ENCODE measurements at places on chromosomes 3 and 15. TPM values are rescaled to one million over a fixed set of nuclear protein-coding genes. Genes with fewer than 3 reads are reported as not detected.
A peak's percentile ranks its signal among the peaks of the same experiment; 100 is the strongest.

DNA sequence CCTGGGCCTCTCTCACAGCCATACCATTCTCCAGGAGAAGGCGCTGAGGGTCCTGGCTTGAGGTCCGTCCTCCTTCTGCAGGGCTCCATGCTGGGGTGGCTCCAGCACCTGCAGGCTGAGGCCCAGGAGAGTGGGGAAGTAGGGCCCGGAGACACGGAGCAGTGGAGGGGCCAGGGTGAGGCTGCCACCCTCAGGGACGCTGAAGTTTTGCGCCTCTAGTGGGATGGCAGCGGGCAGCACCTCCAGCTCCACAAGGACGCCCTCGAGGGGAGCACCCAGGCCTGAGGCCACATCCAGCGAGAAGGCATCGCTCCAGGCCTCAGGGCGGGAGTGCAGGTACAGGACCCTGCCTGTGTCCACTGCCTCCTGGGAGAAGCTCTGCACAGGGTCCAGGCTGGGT is 27.5 kb downstream of the CSPG4 start:
- H3K36me3 ChIP-seq = no peaks in the 10 kb centered on the region
- H3K27me3 ChIP-seq = no peaks in the 10 kb centered on the region
- DNase-seq = no peak
- H3K4me1 ChIP-seq = peaks cover 7% of the 10 kb centered on the region
- no peak overlapping the region for H3K27ac ChIP-seq
- H3K4me3 ChIP-seq = no peak overlapping the region

DNA sequence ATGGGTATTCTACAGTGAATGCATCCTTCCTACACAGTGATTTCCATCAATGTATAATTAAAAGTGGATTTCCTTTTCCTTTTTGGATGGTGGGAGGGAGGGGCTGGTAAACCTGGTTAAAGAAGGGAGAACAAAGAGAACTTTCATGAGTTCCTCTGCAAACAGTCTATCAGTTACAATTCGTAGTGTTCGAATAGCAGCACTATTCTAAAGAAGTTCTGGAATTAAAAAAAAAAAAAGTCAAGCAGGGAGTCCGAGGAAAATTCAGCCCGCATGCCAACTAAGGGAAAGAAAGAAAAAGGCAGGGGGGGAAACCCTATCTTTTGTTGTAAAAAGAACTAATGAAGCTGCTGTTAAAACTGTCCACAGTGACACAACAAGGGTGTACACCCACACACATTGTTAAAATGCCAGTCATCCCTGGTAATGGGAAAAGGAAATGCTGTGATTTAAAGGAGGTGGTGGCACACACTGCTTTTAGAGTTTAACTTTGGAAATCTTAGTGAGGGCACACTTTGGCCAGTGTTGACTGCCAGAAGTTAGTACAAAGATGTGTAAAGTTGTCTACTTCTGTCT is 521.2 kb downstream of the ZIC1 start:
- DNase-seq = no peak
- no peaks in the 10 kb centered on the region for H3K27me3 ChIP-seq
- no peak overlapping the region for H3K27ac ChIP-seq
- H3K4me3 ChIP-seq = no peak overlapping the region
- H3K36me3 ChIP-seq = no peaks in the 10 kb centered on the region

The TRPC1 gene
- 16.8 TPM for polyA plus RNA-seq

GRCh38 chr15:62601777-62602545 is 436.9 kb upstream of the C2CD4B start:
- no peaks in the 10 kb centered on the region for H3K27me3 ChIP-seq
- H3K27ac ChIP-seq = no peak overlapping the region
- H3K4me1 ChIP-seq = no peaks in the 10 kb centered on the region
- H3K36me3 ChIP-seq = no peaks in the 10 kb centered on the region

The WDR93 gene
- 1.3 TPM for polyA plus RNA-seq

DNA sequence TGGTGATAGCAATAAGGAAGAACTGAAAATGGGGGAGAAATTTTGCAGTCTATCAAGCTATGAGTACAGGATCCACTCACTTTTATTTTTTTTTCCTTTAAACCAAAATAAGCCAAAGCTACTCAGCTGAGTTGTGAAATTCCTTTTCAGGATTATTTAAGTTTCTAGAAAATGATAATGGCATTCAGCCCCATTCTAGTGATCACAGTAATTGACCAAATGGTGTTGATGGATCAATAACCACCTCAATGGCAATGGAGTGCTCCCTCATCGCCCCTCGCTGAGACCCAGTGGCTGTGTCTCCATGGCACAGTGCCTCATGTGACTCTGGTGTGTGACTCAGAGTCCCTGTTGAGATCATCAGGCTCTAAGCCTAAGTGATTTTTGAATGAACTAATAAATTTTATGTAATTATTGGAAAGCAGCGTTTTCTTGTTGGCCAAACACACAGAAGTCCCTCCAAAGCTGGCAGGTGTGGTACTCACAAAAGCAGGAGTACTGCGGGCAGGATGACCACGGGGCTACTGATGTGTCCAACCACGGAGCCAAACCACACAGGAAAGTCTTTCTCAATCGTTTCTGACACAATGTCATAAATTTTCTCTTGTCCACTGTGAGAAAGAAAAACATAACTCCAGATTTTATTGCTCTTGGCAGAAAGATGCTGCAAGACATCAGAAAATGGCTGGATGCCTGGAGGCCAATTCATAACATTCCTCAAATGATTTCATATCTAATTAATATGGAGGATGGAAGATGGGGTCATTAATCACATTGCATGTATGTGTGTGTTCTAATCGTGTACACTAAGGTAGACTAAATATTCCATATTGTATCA is 14.4 kb upstream of the STARD5 start:
- no peak for DNase-seq
- H3K4me3 ChIP-seq = no peak overlapping the region
- no peaks in the 10 kb centered on the region for H3K36me3 ChIP-seq
- H3K27me3 ChIP-seq = no peaks in the 10 kb centered on the region
- H3K27ac ChIP-seq = peak overlapping the region; percentile 36

The TTBK2 gene
- 15.3 TPM for polyA plus RNA-seq

DNA sequence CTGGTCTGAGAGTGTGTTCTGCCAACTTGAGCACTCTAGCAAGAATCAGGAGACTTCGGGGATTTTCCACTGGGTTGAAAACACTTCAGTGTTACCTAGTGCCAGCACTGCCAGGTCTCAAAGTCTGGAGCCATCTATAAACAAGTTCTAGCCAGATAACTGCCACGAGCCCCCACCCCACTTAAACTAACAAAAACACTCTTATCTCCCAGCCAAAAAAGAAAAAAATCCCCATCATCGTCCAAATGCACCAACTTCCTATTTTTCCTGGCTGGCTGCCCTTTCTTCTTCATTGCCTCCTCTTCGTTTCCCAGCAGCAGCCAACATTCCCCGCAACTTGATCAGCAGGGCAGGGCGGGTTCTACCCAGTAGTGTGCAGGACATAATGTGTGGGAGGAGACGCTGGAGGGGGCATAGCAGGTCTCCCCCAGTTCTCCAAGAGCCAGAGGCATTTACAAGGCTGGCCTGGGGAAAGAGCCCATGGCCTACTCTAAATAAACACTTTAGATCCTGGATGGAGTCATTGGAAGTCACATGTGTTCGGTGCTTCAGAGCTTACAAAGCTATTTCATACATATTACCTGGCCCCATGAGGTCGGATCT is 29.5 kb downstream of the C2CD4B start:
- H3K27me3 ChIP-seq = no peaks in the 10 kb centered on the region
- H3K27ac ChIP-seq = no peak overlapping the region
- DNase-seq = no peak
- peaks cover 6% of the 10 kb centered on the region for H3K4me1 ChIP-seq
- H3K4me3 ChIP-seq = no peak overlapping the region
- no peaks in the 10 kb centered on the region for H3K36me3 ChIP-seq

GRCh38 chr15:89194608-89195007 is 26.8 kb downstream of the RLBP1 start:
- no peaks in the 10 kb centered on the region for H3K4me1 ChIP-seq
- H3K4me3 ChIP-seq = no peak overlapping the region
- no peak for DNase-seq
- H3K27ac ChIP-seq = no peak overlapping the region
- H3K27me3 ChIP-seq = no peaks in the 10 kb centered on the region
- peaks cover 4% of the 10 kb centered on the region for H3K36me3 ChIP-seq

Data from left lung (tissue), 14 donors.